Activated CD8-positive, alpha-beta memory T cell treated with anti-CD3 and anti-CD28 coated beads, Interleukin-2, amount 10 ng/mL, durations not matched to agents 7 days and 5 days (primary cell): ENCODE measurements at places on chromosomes 5 and 9.
A peak's percentile ranks its signal among the peaks of the same experiment; 100 is the strongest.

GRCh38 chr5:66407765-66408164 lies 188.4 kb upstream of the MAST4 start:
- H3K4me3 ChIP-seq: no peak overlapping the region
- no peak for DNase-seq
- H3K36me3 ChIP-seq: no peaks in the 10 kb centered on the region
- no peak overlapping the region for H3K27ac ChIP-seq
- peaks cover 11% of the 10 kb centered on the region for H3K27me3 ChIP-seq

DNA sequence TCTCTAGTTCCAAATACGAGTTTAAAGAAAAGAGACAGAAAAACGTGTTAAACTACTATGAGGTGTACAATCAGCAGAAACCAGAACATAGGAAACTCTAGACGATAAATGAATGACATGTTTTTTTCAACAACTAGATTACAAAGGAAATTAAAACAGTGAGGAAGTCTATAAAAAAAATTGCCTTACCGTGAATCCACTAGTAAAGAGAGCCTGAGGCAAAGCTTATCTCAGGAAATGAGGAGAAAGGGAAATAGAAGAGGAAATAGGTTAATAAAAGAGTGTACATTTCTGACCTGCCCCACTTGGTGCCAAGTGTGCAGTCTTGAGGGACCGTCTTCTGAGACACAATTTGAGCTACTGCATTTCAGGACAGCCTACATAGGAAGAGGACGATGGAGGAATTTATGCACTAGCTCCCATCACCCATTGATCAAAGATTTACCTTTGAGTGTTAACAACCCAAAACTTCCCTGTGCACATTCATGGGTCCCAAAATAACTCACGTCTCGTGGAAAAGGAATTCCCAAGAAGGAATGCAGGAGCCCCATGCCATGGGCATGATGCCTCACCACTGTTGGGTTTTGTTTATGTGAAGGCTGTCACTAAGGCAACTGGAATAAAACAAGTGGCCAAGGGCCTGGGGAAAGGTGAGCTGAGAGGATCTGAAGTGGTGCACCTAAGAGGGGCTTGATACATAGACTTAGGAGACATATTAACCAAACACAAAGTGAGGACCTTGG lies 53.6 kb upstream of the SLC1A3 start:
- H3K27ac ChIP-seq: no peak overlapping the region

GRCh38 chr9:119197893-119198607 lies 171.2 kb downstream of the BRINP1 start:
- H3K27me3 ChIP-seq: no peaks in the 10 kb centered on the region
- no peak overlapping the region for H3K27ac ChIP-seq
- H3K4me3 ChIP-seq: no peak overlapping the region

- no peak overlapping the region for H3K4me3 ChIP-seq
- H3K27ac ChIP-seq: no peak overlapping the region
- peak; percentile 16 for DNase-seq
- no peaks in the 10 kb centered on the region for H3K36me3 ChIP-seq
- peaks cover 15% of the 10 kb centered on the region for H3K27me3 ChIP-seq
These were observed 52.4 kb downstream of the GOLM1 start for GRCh38 chr9:86046930-86047341.

- H3K4me1 ChIP-seq: no peaks in the 10 kb centered on the region
- H3K27me3 ChIP-seq: no peaks in the 10 kb centered on the region
- no peak overlapping the region for H3K4me3 ChIP-seq
These were observed 271.4 kb downstream of the CSNK1G3 start for GRCh38 chr5:123783421-123783820.
